ENCODE measurements at places on chromosomes 11 and 22.

GRCh38 chr11:108364159-108364558 lies 103.2 kb downstream of the C11orf65 start:
- no peak for DNase-seq

GRCh38 chr22:41775976-41776375 lies 24.5 kb upstream of the CCDC134 start:
- no peak for DNase-seq

- DNase-seq, result no peak
Measured at GRCh38 chr11:19814421-19814820, 101.8 kb downstream of the NAV2 start.

GRCh38 chr11:90323289-90323688 lies 100.4 kb upstream of the CHORDC1 start:
- no peak for DNase-seq

DNA sequence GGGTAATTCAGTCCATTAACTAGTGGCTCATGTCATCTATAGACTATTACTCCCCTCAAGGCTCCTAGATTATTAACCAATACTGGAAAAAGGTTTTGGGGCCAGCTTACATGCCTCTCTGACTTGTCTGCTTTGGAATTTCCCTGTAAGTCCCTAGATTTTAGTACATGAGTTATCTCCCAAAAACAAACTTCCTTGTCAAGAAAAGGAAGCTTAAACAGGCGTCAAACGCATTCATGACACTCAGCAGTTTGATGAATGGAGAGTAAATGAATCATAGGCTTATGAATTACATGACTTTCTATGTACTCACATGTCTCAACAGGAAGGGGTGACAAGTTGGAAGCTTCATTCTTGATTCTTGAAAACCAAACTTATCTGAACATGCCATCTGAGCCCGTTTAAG lies 70.8 kb downstream of the BLID start:
- no peak for DNase-seq

- no peak for DNase-seq
Measured at GRCh38 chr22:44664149-44664548, 37.9 kb upstream of the PRR5 start.

DNA sequence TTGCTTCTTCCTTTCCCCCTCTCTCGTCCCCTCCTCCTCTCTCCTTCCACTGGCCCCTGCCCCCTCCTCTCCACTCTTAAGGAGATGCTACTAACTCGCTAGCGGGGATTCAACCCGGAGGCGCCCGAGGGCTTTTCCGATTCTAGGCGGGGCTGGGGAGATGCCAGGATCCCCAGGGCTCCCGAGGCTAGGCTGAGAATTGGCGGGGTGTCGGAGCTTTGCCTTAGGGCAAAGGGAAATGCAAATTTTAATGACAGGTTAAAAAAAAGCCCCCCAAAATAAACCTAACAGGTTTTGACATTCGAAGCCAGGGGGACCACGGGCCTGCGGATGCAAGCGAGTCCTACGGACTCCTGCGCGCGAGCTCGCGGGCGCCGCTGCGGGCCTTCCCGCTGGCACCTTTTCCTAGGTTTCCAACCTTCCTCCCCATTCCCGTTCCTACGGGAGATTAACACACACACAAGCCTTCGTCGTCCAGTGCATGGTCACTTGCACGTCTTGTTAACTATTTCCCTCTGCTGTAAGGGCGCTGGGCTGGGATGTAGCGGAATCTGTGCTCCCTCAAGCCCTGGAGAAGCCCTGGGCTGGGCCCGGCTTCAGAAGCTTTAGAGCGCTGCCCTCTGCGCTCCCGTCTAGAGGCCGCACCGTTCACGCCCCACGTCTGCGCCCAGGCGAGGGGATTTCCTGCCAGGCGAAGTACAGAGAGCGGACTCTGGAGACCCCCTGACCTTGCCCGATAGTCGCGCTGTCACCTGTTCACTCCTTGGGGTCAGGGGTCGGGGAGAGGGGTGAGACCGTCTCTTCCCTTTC lies 729 bp upstream of the ALX4 start:
- DNase-seq, result no peak

DNA sequence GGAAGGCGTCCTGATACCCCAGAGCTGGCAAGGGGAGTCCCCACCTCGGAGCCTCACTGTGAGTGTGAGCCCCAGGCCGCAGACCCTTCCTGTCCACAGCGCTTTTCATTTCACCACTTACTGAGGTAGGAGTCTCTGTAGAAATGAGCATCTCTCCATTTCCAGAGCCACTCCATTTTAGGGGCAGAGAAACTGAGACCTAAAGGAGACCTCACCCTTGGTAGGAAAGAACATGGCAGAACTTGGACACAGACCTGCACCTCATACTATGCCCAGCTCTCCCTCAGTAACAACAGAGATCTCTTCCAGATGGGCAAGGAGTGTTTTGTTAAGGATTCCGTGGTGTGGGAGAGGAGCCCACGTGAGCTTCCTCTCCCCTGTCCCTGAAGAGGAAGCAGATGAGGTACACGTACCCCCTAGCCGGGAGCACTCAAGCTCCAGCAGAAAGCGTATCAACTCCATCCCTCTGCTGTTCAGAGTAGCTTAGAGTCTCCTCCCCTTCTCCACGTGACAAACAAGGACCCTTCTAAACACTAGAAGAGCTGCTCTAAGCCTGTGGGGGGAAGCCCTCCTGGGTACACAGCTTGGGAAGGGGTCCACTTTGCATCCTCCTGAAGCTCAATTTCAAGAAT lies 532 bp upstream of the VSIG2 start:
- no peak for DNase-seq

GRCh38 chr11:48081151-48082010 lies 101.0 kb downstream of the PTPRJ start:
- DNase-seq, result no peak

- DNase-seq, result no peak
Measured at GRCh38 chr22:49739138-49739537, 88.5 kb downstream of the BRD1 start.

- DNase-seq, result no peak
Measured at GRCh38 chr11:71996946-71997345, 1.8 kb upstream of the IL18BP start.

DNA sequence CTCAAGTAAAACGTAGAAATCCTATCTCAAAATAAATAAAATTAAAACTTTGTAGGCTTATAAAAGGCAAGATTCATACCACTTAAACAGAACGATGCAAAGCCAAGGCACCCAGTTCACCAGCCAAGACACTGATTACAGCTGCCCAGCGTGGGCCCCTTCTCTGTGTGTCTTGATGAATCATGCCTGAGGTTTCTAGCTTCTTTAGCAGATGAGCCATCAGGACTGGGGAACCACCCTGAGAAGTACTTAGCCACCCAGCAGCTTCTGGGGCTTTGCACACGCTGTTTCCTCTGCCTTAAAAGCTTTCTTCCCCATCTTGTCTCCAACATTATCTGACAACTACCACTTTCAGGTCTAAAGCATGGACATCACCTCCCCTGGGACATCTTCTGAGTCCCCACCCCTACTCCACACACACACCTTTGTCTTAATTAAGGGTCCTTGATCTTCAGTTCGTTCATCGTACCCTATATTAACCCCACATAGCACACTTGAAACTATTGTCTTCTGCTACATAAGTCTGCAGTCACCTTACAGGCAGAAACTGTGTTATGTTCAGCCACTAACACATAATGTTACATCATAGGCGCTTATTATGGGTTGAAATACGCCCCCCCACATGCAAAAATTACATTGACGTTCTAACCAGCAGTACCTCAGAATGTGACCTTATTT lies 8.7 kb upstream of the LAYN start:
- DNase-seq, result no peak

GRCh38 chr11:19587979-19588378 lies 124.7 kb upstream of the NAV2 start:
- no peak for DNase-seq

DNA sequence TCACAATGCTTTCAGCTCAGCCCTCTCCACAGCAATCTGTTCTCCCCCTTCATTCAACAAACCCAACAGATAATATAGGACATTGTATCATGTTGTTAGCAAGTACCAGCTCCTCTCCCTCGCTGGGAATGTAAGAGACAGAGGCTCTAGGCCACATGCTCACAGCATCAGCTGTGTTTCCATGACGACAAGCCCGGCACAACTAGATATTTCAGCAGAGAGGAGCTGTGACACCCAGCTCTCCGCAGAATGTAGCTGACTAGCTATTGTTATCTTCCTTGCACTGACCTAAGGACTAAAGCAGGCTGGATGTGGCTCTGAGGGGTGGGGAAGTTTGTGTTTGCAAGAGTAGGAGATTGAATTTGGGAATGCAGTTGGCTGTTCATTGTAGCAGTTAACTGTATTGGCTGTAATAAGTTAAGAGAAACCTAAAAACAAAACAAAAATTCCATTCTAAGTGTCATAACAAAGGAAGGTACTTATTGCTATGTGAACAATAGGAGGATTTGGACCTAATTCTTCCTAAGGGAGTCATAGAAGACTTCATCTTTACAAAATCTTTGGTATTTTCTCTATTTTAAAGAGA lies 28.0 kb upstream of the RRAS2 start:
- no peak for DNase-seq

DNA sequence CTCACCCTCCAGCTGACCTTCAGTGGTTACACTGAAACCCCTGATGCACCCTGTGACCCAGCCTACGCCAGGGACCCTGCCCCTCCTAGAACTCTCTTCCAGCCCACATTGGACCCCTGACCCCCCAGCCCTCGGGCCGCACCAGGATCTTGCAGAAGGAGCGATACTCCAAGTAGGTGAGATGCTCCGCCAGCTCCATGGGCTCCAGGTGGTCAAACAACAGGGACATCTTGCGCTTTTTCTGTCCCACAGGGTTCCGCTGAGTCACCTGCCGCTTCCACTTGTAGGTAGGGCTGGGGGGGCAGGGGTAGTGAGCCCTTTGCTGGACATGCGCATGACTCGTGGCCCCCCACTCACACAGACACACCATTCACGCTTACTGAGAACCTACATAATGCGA lies 4.1 kb downstream of the RASGRP2 start:
- no peak for DNase-seq

DNA sequence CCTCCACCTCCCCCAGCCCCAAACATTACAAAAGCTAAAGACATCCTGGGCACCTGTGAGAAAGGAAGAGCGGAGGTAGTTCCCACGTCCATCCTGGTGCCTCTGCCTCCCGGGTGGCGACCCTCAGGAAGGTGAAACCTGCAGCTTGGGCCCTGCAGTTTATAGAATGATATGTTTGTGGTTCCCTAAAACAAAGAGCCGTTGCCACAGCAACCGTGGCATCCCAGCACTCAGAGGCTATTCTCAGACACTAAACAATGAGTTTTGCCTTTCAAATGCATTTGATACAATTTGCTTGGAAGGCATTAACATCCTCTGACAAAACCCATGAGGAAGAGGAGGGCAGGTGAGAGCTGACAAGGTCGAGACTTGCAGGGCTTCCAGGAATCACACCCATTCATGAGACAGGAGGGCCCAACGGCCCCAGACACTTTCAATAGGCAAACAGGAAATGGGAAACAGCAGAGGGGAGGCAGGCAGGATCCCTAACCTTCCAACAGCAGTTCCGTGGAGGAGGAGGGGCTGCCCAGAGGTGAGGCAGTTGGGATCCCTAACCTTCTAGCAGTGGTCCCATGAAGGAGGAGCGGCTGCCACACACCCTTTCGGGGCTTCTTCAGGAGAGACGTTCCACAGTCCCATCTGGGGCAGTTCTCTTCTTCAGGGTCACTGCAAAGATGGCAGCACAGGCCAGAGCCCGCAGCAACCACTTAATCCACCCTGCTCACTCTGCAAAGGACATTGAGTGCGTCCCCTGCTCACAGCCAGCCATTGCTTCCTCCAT lies 379.2 kb downstream of the SHANK2 start:
- no peak for DNase-seq

DNA sequence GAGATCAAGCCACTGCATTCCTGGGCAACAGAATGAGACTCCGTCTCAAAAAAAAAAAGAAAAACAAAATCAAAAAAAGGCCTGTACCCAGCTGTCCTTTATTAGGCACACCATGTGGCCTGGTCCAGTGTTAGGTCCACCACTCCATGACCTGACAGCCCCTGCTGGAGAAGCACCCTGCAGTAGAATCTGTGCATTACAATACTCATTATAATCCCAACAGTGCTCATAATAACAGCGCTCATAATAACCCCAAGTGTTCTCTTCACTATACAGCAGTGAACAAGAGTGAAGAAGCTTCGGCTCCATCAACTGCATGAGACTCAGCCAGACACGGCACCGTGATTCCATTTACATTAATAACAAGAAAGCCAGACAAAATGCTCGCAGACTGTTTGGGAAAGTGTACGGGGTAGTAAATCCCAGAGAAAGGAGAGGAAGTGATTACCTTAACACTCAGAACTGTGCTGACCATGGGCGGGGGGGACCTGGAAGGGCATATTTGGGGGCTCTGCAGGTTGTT lies 8.9 kb upstream of the EHD1 start:
- DNase-seq, result no peak

DNA sequence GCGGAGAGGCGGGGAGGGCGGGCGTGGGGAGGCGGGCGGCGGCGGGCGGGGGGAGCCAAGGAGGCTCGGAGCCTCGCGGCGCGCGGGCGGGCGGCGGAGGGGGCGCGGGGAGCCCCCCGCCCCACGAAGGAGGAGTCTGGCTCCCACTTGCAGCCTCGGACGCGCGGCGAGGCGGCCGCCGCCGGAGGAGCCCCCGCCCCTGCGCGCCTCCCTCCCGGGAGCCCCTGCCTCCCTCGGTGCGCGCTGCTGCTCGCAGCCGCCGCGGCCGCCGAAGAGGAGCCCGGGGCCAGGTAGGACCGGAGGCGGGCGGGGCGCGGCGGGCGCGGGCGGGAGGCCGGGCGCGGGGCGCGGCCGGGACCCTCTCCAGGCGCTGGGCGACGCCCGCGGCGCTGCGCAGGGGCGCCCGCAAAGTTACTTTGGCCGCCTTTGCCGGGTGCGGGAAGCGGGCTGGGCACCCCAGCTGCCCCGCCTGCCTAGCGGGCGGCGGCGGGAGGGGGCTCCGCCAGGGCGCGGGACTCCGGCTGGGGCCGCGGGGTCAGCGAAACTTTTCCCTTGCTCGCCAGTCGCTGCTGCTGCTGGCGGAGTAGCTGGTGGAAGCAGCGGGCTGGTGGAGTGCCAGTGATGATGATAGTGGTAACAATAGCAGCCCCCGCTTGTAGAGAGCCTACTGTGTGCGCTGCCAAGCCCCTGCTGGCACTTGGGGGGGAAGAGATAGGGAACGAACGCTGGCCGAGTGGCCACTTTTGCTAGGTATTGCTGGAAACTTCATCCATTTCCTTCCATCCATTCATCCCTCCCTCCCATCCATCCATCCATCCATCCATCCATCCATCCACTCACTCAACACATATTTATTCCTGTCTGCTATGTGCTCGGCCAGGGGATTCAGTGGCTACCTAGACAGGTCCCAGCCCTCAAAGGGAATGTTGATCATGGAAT lies at the start of gene MPPED1:
Gene MPPED1 (plus strand): TSS at position 146 of the 939 bp plus-strand sequence. CDS start 12,972 bp downstream, outside the sequence.
- no peak for DNase-seq

DNA sequence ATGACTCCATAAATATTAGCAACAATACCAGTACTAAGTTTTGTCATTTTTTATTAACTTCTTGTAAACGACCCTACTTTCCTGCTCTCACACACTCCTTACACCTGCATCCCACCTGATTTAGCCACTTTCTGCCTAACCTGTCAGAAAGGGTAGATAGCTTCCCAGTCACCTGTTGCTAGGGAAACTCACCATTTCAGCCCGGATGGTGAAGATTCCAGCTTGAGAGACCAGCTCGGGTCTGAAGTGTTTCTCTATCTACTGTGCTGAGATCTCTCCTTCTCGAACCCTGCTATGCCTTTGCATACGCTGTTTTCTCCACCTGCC lies at the start of gene PARVG:
Gene PARVG (plus strand): TSS at position 220 of the 327 bp plus-strand sequence. CDS start 2,405 bp downstream, outside the sequence.
- no peak for DNase-seq

- no peak for DNase-seq
Measured at GRCh38 chr22:37167981-37168647, 18.4 kb upstream of the IL2RB start.

- DNase-seq, result no peak
Measured at GRCh38 chr11:77322506-77322905, 21.0 kb upstream of the GDPD4 start.
